ENCODE measurements at places on chromosomes 2 and 18. TPM values are rescaled to one million over a fixed set of nuclear protein-coding genes. Genes with fewer than 3 reads are reported as not detected.

GRCh38 chr2:40271094-40271493 is 180.8 kb downstream of the SLC8A1 start:
- DNase-seq: no peak

EML6 gene
- total RNA-seq: 3.4 TPM

DNA sequence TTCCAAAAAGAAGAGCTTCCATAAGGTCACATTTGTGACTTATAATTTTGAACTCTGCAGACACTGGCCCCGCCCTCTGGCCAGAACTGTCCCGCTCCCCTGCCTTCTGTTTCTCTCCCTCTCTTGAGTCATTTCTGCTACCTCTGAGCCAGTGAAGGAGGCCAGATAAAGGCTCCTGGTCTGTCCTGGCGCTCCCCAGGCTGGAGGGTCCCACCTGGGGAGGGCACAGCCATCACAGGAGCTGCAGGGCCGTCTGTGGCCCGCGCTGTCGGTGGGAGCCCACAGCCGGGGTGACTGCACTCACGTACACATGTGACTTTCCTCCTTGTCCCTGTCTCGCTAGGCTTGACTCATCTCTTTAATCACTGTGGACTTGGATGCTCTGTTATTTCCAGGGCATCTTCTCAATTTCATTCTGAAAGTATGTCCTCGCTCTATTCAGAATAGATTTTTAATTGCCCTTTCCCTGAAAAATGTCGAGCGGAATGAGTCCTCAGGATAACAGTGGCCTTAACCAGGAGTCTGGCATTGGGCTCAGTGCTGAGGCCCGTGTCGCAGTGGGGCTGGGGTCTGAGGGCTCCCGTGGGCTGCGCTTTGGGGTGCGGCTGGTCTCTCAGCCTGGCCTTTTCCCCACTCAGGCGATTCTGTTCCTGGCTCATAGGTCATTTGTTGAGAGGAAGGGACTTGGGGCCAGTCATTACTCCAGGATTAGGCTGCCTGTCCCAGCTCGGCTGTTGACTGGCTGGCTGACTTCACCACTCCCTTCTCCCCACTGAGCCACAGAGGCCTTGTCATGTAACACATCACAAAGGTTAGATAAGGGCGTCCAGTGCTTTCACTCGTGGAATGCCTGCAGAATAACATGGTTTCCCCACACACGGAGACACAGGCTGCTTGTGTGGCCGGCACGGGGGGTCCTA is 34.5 kb downstream of the KLHL29 start:
- no peak for DNase-seq

DNA sequence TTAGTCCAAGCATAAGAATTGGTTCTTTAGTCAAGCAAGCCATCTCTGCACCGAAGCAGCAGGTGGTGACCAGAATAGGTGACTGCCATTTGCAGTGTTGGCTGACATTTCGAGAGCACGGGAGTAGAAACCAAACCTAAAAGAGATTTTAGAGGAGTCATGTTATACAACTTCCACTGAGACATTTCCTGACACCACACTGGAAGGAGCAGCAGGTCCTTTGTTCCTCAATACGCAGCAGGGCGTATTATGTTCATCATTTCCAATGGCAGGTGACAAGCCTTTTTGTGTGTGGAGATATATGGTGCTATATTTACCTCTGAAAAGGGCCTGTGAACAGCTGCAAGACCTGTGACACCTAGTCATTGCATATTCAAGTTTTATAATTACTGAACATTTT is 418.8 kb upstream of the NETO1 start:
- no peak for DNase-seq

- DNase-seq: no peak
Observed at GRCh38 chr2:236117401-236117800, 50.8 kb downstream of the GBX2 start.

MC2R gene
- not detected for total RNA-seq

GRCh38 chr18:3008541-3008940 is 4.4 kb downstream of the LPIN2 start:
- DNase-seq: no peak

GRCh38 chr2:16709769-16710168 is 44.1 kb upstream of the CYRIA start:
- DNase-seq: no peak

ADRA2B gene
- 0.73 TPM for total RNA-seq

DNA sequence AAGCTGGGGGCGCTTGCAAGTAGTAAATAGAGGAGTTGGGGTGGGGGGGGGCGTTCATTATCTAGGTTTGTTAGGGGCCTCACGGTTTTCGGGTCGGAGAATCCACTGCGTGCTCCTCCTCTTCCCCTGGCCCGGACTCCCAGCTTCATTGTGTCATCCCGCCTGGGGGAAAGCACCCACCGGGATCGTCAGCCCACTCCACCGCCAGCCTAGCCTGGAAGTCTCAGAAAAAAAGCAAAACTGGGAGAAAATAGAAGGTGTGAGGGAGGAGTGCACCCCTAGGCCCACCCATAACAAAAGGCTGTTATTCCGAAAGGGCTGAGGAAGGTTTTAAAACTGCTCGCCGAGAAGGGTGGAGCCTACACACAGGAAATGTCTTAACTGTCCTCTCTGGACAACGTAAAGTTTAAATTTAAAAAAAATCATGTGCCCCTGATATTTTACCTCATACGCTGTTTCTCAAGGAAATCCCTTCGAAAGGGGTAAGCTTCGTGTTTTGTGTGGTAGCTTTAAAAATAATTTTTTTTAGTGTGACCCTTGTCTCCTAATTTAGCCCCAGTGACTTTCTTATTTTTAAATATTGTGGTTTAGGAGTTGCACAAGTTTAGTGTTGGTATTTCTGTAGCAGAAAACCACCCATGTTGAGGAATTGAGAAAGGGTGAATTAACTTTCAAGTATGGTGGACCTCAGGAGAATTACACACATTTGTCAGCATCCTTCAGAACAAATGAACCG is 104.2 kb downstream of the SPTBN1 start:
- peak; percentile 70 for DNase-seq

POTEI gene
- not detected for total RNA-seq

DNA sequence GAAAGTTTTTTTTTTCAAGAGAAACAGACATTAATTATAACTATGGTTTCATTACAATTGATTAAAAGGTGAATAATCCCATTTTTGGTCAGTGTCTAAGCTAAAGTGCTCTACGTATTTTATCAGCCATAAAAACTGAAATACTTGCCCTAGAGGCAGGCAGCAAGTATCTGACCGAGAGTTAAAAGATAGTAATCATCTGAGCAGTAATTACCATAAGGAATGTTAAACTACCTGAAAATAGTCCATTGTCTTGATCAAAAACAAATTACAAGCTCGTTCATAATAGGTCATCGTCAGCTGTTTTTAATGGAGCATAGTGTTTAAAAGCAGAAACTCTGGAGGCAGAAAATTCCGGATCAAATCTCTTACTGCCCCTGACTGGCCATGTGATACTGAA is 105.7 kb upstream of the ZEB2 start:
- DNase-seq: no peak

NEU4 gene
- 72.5 TPM for total RNA-seq

IL1B gene
- 2.1 TPM for total RNA-seq

DNA sequence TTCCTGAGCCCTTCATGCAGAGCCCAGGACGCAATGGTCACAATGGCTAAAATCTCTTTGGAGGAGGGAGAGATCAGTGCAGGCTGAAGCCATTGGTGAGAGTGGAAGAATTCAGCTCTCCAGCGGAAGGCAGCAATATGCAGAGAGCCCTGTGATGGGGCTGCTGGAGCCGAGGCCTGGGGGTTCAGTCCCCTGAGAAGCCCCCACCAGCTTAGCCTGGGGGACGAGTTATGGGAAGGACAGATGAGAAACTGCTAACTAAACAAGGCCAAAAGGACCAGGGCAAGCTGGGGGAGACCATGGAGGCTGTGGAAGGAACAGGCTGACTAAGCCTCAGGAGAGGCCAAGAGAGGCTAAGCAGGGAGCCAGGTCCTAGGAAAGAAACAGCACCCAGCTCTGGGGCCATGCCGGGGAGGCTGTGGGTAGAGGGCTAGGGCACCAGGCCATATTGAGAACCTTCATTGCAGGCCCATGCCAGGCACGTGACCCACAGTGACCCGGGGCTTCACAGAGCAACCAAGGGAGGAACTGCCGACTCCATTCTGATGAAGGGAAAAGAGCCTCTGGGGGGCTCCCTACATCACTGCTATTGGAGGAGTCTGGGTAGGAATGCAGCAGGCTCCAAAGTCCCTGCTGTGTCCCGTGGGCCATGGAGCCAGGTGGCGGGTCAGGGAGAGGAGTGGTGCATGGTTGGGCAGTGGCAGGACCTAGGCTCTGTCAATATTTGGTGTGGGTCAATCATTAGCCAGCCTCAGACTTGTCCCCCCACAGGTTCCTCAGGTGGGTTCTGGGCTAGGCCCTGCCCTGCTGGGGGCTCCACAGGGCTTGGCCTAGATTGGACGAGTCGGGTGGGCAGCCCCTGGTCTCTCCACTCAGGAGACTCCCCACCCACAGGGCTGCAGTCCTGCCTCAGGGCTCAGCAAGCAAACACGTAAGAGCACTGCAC is 19.8 kb downstream of the PROC start:
- DNase-seq: peak; percentile 57

RFX8 gene
- not detected for total RNA-seq

- no peak for DNase-seq
Observed at GRCh38 chr2:221514305-221515040, 57.6 kb downstream of the EPHA4 start.

GRCh38 chr18:33557706-33558105 is 20.3 kb upstream of the ASXL3 start:
- DNase-seq: no peak

DNA sequence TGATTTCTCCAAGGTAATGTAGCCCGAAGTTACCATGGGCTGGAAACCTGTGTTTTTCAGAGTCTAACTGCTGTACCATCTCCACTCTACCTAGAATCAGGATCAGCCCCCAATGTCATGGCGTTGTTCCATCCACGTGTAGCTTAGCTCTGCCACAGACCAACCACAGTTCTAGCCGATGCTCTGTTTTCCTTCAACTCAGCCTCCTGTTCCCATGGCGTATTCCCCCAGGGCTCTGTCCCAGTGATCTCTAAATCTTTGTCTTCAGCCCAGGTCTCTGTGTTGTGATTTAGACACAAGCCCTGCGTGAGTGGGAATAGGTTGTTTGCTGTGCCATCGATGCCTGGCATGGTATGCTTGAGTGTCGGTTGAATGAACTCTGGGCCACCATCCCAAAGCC is 53.4 kb downstream of the LPIN1 start:
- DNase-seq: no peak

- no peak for DNase-seq
Observed at GRCh38 chr2:224412141-224413015, 10.5 kb upstream of the FAM124B start.

GRCh38 chr2:30981510-30981909 is 156.7 kb downstream of the GALNT14 start:
- DNase-seq: no peak

CPLX4 gene
- total RNA-seq: not detected

- DNase-seq: no peak
Observed at GRCh38 chr2:52465287-52465686, 1302.3 kb upstream of the CHAC2 start.

BMP10 gene
- total RNA-seq: 0.43 TPM
